ENCODE measurements at places on chromosomes 11 and 22.
A peak's percentile ranks its signal among the peaks of the same experiment; 100 is the strongest.

DNA sequence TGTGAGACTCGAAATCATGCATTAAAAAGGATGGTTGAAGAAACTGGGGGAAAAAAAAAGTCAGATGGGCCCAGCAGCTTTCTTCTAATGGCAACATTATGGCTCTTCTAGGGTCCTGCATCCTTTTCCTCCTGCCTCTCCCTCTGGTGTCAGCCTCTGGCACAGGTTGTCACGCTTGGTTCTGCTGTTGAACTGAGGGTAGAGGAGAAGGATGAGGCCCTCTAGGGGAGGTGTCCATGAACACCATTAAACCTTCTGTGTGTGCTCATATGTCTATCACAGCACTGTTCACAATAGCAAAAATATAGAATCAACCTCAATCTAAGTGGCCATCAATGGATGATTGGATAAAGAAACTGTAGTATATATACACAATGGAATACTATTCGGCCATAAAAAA, 36.0 kb downstream of the BUD13 start:
- DNase-seq, result no peak

DNA sequence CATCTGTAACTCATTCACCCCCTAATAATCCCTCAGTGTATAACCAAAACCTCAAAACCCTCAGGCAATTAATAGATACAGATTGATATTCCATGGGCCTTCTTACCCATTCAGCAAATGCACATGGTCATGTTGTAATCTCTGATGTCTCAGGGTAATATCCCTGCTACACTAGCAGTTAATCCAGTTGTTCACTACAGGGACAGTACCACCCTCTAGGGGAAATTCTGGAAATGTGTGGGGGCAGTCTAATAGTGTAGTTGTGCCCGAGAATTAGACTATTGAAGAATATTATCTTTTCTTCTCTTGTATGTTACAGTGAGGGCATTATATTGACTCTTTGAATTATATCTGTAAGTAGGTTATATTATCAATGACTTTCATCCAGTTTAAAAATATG, 175.4 kb downstream of the CWF19L2 start:
- DNase-seq, result no peak

DNA sequence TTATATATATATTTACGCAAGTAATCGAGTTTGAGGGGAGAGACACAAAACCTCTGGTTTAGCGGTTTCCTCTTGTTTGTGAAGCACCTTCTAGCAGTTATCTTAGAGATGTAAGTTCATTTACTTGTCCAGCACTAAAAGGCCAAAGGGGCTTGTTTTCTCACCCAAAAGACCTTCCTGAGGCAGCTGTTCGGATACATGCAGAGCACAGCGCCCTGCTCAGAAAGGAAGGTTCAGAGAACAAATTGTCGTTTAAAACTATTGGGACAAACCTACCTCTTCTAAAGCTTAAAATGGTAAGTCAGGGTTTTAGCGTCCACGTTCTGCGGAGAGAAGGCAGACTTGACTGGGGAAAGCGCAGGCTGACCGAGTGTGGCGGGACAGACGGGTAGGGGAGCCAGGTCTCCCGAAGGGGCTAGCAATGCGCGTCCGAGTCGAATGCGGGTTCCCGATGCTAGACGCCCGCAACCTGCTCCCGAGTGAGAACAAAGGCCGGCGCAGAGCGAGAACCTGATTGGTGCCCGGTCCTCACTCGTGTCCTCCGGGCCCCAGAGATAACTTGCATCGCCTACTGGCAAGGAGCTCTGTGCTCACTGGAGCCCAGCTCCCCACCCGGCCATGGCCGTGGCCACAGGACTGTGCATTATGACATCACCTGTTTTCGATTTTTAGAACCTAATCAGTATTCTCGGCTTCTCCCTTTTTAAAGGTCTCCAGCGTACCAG, 1.0 kb upstream of the SESN3 start:
- DNase-seq, result peak; percentile 87

DNA sequence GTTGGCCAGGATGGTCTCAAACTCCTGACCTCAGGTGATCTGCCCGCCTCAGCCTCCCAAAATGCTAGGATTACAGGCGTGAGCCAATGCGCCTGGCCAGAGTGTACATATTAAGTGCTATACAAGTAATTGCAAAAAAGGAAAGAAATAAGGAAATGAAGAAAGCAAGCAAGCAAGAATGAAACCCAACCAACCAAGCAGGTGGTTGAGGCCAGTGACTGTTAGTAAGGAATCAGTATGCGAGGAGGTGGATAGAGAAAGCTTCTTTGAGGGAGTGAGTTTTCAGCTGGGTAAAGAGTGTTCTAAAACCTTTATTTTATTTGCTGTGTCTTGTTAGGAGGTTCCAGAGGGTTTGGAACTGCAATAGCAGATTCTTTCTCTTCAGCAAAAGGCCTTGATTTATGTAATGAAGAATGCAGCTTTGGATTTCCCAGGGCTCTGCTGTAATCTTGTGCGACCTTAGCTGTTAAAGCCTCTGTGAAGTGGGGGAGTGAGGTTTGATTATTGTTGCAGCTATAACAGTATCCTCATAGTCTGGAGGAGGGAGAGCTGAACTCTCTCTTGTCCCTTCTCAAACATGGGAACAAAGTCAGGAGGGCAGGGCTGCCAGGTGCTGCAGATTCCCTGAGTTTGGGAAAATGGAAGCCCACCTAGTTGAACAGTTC, 5.7 kb downstream of the AMPD3 start:
- no peak for DNase-seq

DNA sequence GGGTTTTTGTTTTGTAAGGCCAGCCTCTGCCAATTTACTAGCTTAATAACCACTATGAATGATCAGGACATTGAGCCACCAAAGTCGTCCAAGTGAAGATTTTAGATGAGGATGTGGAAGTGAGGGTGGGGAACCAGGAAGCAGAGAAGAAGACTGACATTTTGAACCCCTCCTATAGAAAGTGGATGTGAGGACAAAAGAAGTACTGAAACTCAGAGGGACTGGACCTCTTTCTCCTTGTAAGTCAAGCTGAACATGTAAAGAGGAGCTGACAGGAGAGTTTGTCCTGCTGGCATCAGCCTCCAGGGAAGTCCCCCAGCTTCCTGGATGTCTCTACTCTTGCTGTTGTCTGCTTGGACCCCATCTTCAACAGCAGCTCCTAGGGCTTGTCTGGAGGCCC, 338.2 kb upstream of the NCAM1 start:
- no peak for DNase-seq

Data from small intestine (tissue), 16 donors.